Head of caudate nucleus (tissue), 42 donors: ENCODE measurements at places on chromosomes 11 and 22.

- DNase-seq = no peak
These were observed 117.4 kb downstream of the SGSM3 start for GRCh38 chr22:40487663-40488249.

DNA sequence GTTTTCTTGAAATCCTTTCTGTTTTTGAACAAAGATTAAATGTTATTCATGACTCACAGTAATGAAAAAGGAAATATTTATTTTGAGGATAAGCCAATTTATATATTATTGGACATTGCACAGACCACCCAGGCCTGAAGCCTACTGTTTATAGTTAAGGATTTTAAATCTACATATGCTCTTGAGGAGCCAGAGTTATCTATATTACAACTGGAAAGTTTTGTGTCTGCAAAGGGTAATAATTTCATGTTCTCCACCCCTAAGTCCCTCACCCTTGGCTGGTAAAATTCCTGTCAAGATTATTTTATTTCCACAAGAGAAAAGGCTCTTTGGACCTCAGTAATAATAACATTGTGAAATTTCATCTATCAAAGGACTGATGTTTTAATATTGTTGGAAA lies 228.2 kb downstream of the TMEM135 start:
- no peak for DNase-seq

GRCh38 chr11:78432956-78433355 lies 15.3 kb upstream of the GAB2 start:
- DNase-seq = no peak

DNA sequence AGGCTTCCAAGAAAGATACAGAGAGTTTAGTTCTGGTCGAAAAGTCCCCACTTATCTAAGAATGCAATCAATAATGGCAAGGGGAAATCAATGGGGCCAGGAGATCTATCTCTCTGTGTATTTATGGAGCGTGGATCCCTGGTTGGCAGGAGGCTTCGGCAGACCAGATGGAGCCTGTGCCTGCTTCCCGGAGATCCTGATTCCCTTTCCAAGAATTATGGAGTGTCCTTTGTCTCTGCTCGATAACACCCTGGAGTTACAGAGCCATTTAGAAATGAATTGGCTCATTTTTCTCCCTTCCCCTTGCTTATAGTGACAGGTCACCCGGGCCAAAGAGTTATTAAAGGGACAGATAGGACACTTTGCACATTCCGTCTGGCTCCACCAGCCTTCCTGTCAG lies 92.4 kb downstream of the ISX start:
- no peak for DNase-seq

- no peak for DNase-seq
These were observed 20.5 kb upstream of the EXPH5 start for GRCh38 chr11:108614086-108614485.

GRCh38 chr11:93840981-93841380 lies 9.4 kb downstream of the VSTM5 start:
- no peak for DNase-seq

DNA sequence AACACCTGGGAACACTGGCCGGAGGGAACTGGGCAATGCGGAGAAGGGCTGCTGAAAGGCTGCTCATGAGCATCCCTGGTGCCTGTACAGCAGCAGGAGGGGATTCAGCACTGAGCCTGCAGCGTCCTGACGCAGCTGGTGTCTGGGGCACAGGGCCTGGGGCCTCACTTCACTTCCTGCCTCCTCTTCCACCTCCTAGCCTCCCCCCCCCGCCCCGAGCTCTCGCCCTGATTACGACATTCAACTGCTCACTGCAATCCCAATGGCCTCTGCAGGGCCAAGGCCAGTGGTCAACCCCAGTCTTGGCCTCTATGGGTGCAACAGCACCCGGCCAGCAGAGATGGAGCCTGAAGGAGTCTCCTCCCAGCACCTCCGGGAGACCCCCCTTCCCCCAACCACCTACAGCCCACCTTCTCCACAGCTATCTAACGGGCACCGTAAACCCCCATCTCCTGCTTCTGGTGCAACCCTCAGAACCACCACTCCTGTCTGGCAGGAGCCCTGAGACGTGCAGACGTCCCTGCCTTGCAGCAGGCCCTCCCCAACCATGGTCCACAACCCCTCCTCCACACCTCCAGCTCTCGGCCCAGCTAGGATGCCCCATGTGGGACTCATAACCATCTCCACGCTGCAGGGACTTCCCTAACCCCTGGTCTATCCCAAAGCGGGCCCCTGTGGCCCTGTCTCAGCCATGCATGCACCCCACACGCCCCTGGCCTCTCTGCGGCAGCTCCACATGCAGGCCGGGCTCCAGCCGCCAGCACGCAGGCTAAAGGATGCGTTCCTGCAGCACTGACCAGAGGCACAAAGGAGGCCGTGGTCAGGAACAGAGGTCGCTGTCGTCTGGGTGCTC lies 38.2 kb downstream of the BRD1 start:
- DNase-seq = no peak

GRCh38 chr11:62242021-62242420 lies at the start of gene SCGB1D2:
TSS of gene SCGB1D2 (plus strand) at chr11:62242239. CDS start at chr11:62242308, 69 bp downstream.
- DNase-seq = peak; percentile 40
